ENCODE measurements at places on chromosomes 1 and 21.

DNA sequence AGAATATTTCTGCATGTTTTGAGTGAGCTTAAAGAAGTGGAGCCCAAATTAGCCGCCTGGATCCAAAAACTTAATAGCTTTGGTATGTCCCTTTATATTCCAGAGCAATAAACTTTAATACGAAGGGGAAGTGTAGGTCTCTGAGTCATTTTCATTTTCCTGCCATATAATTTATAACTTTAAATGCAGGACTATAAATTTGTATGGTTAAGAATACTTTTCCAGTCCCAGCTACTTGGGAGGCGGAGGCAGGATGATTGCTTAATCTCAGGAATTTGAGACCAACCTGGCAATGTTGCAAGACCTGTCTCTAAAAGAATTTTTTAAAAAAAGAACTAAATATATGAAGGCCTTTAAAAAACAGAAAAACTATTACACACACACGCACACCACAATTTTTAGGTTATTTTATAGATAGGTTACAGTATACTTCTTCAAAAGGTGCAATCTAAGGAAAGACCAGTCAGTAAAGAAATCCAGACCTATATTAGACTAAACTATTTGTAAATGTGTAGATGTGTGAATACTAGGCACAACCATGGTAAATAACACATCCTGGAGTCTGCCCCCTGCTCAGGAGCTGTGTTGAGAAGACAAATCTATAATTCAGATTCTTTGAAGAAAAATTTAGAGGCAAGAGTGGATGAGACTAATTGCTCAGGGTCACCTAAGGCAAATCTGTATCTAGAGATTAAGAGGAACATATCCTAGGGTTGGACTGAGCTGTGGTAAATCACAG is 80.3 kb downstream of the TTC3 start:
- DNase-seq: no peak

DNA sequence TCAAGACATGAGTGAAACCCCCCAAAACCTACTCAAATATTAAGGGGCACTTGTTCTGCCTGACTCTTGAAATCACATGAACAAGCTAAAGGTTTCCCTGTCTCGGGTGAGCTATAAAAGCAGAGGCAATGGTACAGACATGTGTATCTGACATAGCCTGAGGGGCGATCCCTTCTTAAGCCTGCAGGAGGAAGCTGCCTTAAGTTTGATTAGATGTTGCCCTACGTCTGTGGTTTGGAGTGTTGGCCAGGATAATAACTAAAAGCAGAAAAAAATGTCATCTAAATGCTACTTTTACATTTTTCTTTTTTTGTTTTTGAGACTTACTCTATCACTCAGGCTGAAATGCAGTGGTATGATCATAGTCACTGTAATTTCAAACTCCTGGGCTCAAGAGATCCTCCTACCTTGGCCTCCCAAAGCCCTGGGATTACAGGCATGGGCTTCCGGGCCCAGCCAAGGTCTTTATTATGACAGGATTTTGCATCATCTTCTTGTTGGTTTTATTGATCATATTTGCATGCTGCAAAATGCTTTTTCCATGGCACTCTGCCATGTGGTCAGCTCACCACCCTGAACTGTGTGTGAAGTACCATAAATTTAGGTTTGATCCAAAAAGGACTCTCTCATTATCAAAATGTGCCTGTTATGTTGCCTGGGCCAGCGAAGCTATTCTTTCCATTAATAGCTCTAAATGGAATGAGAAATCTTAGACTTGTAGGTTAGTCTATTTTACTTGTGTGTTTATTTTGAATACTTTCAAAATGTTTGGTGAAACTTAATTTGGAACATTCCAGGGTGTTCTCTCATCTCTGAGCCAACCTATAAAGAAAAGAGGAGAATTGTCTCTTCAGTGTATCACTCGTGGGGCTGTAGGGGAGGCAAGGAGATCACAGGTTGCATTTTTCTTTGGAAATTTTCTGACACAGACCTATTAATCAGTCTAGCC is 15.0 kb upstream of the HMGN1 start:
- no peak for DNase-seq

DNA sequence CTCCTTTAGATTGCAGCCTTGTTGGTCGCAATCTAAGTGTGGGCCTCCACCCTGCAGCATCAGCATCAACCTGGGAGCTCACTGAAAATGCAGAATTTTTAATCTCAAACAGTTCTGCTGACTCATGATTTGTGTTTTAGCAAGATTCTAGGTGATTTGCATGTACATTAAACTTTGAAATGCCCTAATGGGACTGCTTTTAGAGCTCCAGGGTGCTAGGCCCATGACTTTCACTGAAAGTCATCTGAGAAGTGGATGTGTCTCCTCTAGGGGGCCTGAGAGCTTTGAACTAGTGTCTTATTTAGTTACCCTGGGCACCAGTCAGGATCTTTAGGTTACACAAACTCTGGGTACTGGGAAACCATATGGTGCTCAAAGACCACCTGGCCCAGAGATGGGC is 9.0 kb downstream of the TRIM67 start:
- no peak for DNase-seq

DNA sequence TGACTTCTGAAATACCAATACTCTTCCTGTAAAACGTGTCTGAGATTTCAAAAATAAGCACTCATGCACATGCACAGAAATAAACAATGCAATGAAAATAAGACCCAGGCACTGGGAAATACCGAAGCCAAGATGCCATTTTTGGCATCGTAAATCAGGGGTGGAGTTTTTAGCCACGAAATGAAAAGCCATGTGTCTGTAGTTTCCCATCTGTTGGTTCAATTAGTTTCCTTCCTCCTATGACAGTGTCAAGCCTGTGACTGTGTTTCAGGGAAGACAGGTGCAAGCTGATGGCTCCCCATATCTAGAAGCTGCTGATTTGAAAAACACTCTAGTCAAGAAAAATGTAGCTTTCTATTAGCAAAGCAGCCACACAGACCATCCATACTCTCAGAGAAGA is 480.4 kb upstream of the CAMK1G start:
- DNase-seq: peak; percentile 19

DNA sequence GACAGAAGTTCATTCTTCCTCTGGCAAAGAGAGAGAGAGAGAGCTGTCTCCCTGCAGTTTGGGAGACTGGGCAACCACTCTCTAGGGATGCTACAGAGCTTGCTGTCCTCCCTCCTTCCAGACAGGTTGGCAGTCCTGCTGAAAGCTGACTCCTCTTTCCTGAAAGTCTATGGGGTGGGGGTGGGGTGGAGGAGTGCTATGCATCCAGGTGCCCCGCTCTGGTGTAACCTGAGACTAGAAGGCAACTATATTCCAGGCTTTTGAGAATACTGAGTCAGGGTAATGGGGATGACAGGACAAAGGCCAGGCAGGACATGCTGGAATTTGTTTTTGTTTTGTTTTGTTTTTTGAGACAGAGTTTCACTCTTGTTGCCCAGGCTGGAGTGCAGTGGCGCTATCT is 55.4 kb downstream of the OPTC start:
- no peak for DNase-seq

DNA sequence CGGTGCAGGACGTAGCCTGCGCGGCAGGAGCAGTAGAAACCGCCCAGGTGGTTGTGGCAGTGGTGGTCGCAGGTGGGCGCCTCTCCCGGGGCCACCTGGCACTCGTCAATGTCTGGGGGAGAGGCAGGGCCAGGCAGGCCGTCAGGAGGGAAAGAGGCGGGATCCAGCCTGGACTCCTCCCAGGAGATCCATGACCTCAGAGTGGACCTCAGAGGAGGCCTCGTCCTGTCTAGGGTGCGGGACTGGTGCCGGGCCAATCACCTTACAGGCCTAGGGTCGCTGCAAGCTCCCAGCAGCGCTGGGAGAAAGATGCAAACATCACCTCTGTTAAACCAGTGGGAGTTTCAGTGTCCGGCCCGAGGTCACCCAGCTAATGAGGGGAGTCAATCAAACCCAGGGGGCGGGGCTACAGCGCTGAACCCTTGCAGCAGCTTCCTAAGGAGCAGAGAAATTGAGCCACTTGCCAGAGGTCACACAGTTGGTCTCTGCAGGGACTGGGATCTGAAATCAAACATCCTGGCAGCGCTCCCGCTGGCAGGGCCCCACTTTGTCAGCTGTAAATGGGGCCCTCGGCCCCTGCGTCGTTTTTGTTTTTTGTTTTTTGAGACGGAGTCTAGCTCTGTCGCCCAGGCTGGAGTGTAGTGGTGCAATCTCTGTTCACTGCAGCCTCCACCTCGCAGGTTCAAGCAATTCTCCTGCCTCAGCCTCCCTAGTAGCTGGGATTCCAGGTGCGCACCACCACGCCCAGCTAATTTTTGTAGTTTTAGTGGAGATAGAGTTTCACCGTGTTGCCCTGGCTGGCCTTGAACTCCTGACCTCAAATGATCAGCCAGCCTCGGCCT is 1.4 kb downstream of the MASP2 start:
- DNase-seq: no peak

GRCh38 chr21:33115631-33116510 is 45.9 kb downstream of the OLIG1 start:
- DNase-seq: no peak

- DNase-seq: no peak
These were observed 599 bp downstream of the MKNK1 start for GRCh38 chr1:46603481-46603857.

GRCh38 chr1:241413974-241414373 is 57.0 kb upstream of the RGS7 start:
- DNase-seq: no peak

- peak; percentile 80 for DNase-seq
These were observed 536.0 kb downstream of the NPHP4 start for GRCh38 chr1:5456090-5456811.

- no peak for DNase-seq
These were observed 7.7 kb upstream of the SLC26A9 start for GRCh38 chr1:205950826-205951549.

- DNase-seq: no peak
These were observed 153.9 kb upstream of the LMO4 start for GRCh38 chr1:87174724-87175245.

DNA sequence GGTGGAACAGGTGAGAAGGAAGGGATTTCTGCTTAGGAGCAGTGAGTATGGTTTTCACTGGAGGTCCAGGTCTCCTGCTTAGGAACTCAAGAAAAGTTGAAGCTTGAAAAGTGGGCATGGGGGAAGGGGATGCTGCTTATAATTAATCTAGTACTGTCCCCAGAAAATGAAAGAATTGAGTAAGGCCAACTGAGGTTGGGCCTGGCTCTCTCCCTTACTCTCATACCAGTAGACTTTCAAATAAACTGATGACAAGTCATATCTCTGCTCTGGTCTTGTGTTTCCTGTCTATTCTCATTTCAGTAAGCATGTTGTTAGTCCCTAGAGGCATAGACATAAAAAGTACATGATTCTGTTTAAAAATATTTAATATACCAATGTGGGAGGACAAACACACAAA is 26.4 kb downstream of the CD48 start:
- no peak for DNase-seq

DNA sequence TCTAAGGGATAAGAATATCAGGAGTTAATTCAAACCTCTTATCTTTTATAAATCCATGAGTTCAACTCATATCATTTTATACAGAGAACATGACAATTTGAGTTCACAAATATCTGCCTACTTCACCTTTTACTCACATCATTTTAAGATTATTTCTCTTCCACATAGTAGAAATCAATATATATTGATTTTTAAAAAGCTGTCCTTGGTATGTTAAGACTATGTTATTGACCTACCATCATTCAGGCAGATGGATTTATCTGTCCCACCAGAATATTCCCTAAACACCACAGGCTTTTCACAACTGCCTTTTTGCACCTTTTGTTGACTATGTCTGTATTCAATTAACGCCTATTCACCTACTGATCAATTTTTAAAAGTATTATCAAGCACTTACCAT is 13.5 kb downstream of the DRAM2 start:
- no peak for DNase-seq

- no peak for DNase-seq
These were observed 57.5 kb downstream of the GLIS1 start for GRCh38 chr1:53681351-53681976.

DNA sequence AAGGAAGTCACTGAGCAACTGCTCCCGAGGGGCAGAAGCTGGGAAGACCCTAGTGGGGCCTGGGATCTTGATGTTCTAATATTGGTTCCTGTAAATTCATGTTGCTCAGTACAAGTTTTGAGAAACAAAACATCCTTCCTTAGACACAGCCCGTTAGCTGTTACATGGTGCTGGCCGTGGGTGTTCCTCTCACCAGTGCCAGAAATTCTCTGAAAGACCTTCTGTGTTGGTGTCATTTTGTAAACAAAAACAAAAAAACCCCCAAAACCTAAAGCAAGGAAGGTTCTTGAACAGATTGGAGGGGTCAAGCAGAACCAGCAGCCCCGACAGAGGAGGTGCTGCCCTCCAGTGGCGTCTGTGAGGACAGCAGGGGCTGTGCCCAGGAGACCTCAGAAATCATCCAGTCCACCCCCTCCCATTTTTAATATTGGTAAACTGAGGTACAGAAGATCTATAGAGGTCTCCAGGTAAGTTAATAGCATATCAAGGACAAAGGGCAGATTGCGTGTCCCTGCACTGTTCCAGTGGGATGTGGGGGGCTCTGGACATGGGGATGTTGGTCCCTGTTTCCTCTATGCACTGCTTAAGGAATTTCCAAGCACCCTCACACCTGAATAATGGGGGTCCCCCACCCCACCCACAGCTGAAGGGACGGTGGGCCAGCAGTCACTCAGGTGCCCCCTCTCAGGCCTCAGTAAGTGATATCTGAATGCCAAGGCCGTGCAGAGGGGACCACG is 38.2 kb downstream of the SLC2A7 start:
- DNase-seq: no peak

- no peak for DNase-seq
These were observed 39.2 kb downstream of the CAMK2N1 start for GRCh38 chr1:20446796-20447195.

DNA sequence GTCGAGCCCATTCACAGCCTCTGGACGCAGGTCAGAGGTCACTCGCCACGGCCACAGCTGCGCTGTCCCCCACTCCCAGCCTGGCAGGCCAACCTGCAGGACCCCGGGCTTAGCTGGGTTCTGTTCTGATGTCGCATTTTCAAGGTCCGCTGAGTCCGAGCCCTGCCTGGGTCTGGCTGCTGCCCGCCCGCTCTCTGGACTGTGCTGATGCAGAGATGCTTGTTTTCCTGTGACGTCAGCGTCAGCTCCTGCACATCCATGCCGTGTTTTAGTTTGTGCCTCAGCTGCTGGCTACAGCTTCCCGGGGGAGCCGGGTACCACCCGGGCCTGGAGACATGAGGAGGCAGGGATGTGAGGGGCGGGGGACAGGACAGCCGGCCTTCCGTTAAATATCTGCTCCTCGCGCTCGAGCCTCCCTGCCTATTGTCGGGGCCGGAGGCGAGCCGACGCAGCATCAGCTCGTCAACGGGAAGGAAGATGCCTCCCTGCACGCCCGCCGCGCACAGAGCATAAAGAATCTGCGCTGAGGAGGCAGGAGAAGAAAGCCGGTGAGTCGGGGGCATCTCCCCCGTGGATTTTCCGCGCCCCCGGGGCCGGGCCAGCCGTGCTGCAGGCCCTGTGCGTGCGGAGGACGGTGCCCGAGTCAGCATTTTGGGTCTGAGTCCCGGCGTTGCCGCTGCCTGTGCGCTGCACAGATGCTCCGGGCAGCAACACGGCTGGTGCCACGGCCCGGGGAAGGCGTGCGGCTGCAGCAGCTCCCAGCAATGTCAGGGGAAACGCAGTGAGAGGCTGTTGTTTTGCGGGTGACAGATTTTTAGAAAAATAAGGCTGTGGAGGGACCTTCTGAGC is 23.4 kb downstream of the PRKCZ start:
- peak; percentile 74 for DNase-seq

All from SHP77 (cell line).